ENCODE measurements at places on chromosomes 1 and 21.
A peak's percentile ranks its signal among the peaks of the same experiment; 100 is the strongest.

GRCh38 chr21:35520302-35520701 lies 471.2 kb upstream of the RUNX1 start:
- no peak for DNase-seq

DNA sequence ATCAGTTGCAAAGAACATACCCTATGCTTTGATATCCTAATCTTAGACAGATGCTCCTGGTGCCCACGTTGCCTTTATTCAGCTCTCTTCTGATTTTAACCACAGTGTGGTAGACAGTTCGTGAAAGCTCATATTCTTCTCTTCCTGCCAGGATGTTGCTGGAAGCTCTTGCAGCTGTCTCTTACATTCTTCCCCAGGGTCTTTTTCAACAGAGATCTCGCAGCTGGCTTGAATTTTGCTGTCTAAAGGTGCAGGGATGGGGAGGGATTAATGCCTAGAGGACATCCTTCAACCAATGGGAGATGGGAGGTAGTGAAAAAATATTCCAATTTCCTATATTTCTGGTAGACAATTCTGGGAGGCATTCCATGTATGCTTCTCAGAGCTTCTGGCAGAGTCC lies 150.0 kb upstream of the APP start:
- DNase-seq: no peak

DNA sequence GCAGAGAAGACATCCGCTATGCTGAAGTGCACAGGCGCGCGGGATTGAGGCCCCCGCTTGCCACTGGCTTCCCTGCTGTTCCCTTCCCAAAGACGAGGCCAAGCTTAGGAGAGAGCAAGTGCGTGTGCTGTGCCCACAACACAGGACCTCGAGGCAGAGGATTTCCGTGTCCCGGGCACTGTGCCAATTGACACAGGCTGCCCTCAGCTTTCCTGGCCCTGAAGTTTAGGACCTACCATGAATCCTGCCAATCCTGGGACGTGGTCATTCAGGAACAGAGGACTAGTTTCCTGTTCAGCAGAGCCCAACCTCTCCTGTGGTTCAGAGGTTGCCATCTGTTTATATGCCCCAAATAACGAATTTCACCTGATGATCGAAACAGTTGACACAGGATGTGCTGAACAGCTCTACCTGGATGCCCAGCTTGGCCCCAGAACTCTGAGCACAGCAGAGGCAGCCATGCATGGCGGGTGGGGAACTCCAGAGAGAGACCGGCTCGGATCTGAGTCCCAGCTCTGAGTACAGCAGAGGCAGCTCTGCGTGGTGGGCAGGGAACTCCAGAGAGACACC lies 22.0 kb downstream of the SLC37A1 start:
- DNase-seq: no peak

DNA sequence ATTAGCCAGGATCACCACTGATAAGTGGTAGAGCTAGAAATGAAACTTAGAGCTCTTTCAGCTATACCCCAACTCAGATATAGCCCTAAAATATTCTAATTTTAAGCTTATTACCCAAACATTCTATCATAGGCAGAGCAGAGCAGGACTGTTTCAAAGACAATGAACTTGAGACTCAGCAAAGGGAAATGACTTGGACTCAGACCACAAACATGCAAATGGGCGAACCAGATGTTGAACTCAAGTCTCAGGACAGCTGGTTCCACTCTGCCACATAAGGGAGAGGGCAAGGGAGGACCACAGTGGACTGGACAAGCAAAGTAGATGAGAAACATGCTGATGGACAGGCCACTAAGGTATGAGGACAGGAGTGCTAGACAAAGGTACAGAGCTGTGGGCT lies 315.3 kb downstream of the OMA1 start:
- no peak for DNase-seq

DNA sequence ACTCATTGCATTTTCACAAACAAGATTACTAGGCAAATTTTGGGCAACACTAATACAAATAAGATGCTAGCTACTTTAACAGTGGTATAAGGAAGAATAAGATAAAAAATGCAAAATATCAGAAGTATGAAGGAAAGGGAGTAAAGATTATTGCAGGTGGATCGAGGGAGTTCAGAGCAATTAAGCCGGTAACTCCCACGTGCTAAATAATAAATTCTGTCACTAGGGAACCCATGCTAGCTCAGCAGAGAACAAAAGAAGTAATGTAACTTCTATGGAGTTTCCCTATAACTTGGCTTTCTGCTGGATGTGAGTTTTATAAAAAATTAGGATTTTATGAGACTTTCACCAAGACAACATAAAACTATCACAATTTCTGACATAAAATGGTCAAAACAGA lies 470.5 kb upstream of the RGS18 start:
- DNase-seq: no peak

DNA sequence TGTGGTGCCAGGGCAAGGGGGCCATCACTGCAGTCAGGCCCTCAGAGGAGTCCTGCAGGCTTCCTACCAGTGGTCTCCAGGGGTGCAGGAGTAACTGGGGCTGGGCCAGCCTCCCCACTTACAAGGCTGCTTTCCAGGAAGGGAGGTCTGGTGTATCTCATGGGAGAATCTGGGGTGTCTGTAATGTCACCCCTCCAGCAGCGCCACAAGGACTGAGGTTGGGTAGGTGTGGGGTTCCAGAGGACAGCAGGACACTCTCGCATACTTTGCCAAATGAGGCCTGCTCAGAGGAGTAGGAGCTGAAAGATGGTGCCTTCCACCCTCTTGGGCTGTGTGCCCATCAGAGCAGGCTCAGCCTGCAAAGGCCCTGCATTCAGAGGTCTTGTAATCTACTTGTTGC lies 46.9 kb downstream of the TNNT2 start:
- DNase-seq: no peak

DNA sequence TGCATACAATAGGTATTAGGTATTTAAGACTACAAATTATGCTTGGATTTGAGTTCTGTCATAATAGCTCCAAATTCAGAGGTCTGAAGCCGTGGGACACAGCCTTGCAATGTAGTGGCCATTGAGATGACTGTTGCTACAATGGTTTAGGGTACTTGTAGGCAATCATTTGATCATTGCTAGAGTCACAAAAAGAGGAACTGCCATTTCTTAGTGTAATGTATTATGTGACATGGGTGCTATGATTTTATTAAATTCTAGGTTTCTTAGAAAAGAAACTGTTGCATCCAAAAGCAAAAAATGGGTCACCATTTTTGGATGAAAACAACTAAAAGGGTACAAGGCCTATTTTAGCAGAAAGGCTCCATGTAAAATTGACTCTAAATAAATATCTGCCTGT lies 129.9 kb upstream of the ZNF644 start:
- no peak for DNase-seq

DNA sequence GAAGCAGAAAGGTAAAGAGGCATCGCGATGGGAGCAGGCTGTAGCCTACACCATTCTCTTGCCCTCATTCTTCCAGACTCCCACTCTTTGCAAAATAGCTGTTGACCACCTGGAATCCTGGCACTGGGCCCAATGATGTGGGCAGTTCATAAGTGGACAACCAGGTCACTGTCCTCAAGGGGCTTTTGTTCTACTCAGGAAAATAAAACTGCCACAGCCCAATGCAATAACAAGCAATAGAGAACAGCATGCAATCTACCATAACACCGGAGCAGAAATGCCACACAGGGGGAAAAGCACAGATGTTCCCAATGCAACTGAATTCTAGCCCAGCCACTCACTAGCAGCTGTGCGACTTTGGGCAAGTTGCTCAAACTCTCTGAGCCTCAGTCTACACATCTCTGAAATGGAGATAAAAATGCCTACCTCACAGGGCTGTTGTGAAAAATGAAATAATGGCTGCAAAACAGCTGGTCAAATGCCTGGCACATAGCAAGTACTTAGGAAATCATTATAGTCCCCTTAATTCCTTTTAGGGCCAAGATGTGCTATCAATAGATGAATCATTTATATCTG lies 56.7 kb downstream of the NENF start:
- no peak for DNase-seq

DNA sequence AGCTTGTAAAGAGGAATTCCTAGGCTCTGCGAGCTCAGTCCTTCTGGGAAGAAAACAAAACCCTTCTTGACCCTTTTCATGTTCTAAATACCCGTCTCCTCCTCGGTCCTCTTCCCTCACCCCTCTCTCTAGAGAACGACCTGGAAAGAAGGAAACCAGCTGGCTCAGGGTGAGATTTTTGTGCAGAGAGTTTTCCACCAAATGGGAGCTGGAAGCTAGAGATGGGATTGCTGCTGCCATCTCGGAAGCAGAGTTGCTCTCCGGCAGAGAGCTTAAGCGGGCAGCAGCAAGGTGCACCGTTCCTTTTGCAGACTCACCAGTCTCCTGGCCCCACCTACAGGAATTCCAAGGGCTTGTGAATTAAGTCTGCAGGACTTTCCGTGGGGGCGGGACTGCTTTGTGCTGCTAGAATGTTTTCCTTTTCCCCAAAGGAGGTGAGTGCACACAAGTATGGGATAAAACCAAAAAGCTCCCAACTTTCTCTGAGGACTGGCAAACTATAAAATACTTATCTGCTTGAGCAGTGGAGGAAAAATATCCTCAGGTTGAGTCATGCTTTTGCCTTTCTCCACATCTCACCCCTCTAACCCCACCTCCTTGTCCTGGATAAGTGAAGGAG lies 29.1 kb upstream of the KIAA0040 start:
- no peak for DNase-seq

DNA sequence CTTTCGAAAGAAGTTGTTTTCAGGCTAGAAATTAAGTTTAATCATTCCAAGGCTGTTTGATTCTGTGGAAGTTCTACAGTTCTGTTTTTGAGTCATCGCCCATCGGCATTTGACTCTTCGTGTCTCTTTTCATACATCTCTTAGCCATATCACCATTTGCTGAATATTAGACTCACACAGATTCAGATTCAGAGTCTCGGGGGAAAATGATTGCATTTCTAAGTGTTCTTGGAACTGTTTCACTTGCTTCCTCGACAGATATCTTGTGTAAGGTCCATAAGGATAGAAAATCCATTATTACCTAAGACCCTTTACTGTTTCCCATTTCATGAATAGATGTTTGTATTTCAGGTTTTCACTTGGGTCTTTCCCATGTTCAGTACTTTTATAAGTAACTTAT lies 237.0 kb upstream of the SGIP1 start:
- DNase-seq: no peak

GRCh38 chr21:26397545-26397944 lies 175.5 kb downstream of the CYYR1 start:
- no peak for DNase-seq

DNA sequence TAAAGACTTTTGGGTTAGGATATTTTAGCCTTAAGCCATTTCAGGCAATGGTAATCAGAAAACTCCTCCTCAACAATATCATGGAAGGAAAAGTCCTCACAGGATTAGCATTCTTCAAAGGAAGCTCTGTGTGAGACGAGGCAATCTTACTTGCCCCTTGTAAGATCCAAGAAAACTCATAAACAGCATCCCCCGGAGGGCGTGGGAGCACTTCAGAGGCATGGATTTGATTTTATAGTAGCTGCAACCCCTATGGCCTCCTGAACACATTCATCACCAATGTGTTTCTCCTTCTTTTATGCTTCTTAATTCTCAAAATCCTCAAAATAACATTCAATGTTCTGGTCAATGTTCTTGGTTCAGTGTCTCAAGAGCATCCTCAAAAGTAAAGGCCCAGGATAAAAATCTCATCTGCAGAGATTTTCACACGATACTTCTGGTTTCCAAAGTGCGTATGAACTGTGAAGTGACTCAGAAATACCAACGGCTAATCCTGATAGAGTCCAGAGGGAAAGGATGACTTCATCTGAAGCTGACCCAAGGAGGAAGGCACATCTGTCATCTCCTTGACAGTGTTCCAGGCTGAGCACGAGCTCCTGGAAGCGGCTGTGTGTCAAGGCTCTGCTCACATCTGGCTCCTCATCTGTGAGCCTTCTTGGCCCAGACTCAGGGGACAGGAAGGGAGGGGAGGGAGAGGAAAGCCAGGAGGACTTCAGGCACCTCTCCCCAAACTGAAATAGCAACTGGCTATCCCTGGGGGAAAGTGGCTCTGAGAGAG lies 49.3 kb upstream of the PSEN2 start:
- DNase-seq: peak; percentile 97

- DNase-seq: no peak
These were observed 8.5 kb downstream of the CLDN19 start for GRCh38 chr1:42731585-42731984.

DNA sequence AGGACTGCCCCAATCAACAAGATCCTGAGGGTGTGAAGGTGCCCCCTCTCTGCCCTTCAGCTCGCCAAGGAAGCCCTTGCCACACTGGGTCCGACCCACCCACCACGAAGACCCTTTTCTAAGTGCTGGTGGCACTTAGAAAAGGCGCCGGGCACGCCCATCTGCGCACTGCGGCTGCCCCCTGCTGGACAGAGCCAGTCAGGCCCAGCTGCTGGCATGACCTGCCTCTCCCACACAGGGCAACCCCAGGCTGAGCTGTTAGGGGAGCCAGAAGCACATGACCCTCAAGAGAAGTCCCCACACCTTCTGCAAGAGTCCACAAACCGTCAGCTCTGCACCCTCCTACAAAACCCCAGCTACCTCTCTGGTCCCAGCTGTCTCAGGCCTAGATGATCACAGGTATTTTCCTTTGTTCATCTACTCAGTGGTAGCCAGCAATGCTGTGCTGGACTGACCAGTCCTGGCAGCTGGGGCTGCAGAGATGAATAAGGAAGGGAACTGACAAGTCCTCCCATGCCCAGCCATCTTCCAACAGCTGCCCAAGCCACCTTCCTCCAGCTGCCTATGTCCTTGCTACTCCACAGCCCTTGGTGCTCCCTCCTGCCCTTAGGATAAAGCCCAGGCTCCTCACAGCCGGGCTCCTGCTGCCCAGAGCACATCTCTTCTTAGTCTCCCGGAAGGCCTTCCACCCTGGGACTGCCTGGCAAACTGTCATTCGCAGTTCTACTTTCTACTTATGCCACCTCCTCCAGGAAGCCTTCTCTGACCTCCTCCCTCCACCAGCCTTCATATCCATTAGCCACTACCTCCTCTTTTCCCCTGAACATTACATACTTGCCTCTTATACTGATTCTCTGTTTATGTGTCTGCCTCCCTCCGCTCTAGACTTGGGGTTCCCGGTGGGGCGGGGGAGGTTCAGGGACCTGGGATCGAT lies 39.8 kb upstream of the ZC3H12A start:
- peak; percentile 46 for DNase-seq

Data from EL (cell line).